Cardiac muscle cell (in vitro differentiated cells and primary cell): ENCODE measurements at places on chromosomes 16 and 17. TPM values are rescaled to one million over a fixed set of nuclear protein-coding genes. Genes with fewer than 3 reads are reported as not detected.

Gene MYH1
- not detected in 2 replicates for total RNA-seq

Gene ANKFN1
- total RNA-seq = 0.21 TPM in 1 of 2 replicates, not detected in the other

Gene RHOT2
- total RNA-seq = 251 and 305 TPM in 2 replicates

Gene CHRNE
- 0.35 and 1.5 TPM in 2 replicates for total RNA-seq

Gene MYADML2
- total RNA-seq = 12.2 and 22.8 TPM in 2 replicates

Gene KRTAP4-2
- total RNA-seq = not detected in 2 replicates

Gene DNASE1L2
- 1.1 and 1.5 TPM in 2 replicates for total RNA-seq

Gene DBF4B
- 12.2 and 26.8 TPM in 2 replicates for total RNA-seq

- no peak for DNase-seq
- H3K36me3 ChIP-seq = no peaks in the 10 kb centered on the region
- H3K4me3 ChIP-seq = no peak overlapping the region
- H3K27me3 ChIP-seq = no peaks in the 10 kb centered on the region
These were observed 67.6 kb upstream of the ANKFN1 start for GRCh38 chr17:56085576-56086267.

GRCh38 chr16:80910434-80910833 lies 96.3 kb downstream of the CMC2 start:
- no peak for DNase-seq
- no peak overlapping the region for H3K4me3 ChIP-seq
- no peak overlapping the region for H3K27ac ChIP-seq

DNA sequence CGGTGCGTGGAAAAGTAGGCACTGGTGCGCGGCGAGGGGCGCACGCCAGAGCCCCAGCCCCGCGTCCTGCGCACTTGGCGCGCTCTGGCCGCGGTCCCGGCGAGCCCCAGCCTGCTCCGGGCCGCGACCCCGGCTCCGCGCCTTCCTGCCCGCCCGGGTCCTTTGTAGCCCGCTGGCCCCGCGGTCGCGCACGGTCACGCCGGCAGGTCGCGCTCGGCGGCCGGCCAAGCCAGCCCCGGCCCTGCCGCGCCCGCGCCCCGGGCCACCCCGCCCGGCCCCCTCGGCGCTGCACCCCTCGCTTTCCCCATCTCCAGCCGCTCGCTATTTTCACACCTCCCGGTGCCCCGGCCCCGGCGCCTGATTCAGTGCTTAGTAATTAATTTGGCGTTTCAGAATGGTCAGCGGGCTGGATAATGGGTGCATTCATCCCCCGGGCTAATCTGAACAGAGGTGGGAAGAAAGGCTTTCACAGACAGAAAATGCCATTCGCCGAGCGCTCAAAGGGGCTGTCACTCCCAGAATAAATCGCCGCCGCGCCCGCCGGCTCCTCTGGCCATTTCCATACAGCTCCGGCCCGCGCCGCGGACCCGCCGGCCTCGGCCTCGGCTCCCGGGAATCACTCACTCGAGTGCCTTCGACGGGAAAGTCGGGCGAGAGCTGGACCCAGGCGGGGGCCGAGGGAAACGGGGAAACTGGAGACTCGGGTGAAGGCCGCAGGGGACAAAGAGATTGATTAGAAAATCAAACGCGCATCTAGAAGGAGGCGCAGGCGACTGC lies 17.8 kb upstream of the NTN1 start:
- DNase-seq = no peak
- H3K4me1 ChIP-seq = no peaks in the 10 kb centered on the region
- H3K4me3 ChIP-seq = peak overlapping the region; percentile 28
- no peaks in the 10 kb centered on the region for H3K36me3 ChIP-seq

DNA sequence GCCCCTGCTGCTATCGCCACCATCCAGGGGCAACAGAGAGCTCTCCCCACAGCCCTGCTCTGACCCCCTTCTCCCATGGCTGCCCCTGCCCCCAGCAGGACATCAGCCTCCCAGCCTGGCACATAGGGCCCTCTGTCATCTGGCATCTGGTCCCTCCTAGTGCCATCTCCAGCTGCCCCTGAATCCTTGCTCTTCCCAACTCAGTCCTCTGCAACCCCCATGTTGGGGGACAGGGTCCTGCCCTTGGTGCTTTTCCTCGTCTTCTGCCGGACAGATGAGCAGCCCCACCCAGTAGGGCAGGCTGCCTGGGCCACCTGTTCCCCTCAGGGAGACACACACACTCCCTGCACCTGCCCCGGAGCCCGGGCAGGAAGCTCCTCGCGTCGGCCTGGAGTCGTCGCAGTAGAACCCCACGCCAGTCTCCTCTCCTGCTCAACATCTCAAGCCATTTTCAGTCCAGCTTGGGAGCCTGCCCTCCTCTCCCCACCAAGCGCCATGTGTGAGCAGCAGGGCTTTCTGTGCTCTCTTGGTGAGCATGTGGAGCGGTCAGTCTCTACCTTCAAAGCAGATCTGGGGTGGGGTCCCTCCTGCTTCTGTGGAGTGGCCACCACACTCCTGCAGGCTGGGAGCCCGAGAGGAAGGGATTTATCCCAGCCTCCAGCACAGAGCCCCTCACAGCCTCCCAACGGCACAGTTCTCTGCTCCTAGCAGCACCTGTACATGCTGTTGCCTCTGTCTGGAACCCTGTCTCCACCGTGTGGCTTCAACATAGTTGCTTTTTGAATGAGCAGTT lies 28.2 kb downstream of the TNFRSF13B start:
- H3K4me3 ChIP-seq = no peak overlapping the region
- H3K4me1 ChIP-seq = no peaks in the 10 kb centered on the region
- DNase-seq = no peak
- H3K27me3 ChIP-seq = no peaks in the 10 kb centered on the region
- H3K36me3 ChIP-seq = no peaks in the 10 kb centered on the region

DNA sequence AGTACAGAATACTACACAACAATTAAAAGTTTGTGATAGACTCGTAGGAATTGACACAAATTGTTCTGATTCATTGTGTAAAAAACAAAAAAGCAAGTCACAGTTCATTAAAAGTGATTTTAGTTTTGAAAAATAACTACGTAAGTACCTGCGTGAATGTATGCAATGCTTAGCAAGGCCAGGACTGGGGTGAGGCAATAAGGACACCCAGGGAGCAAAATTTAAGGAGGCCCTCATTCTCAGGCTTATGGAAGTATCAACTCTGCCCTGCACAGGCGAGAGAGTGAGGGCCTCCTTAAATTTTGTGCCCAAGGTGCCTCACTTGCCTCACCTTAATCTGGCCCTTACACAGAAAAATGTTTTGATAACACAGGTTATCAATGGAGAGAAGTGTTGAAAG lies 31.4 kb downstream of the NOG start:
- H3K27ac ChIP-seq = peak overlapping the region; percentile 79
- peaks cover 23% of the 10 kb centered on the region for H3K4me1 ChIP-seq
- no peaks in the 10 kb centered on the region for H3K36me3 ChIP-seq
- no peak overlapping the region for H3K4me3 ChIP-seq
- no peaks in the 10 kb centered on the region for H3K27me3 ChIP-seq
- DNase-seq = peak; percentile 15

GRCh38 chr17:29012535-29012934 lies 6.7 kb upstream of the SEZ6 start:
- H3K4me1 ChIP-seq = no peaks in the 10 kb centered on the region
- peaks cover 1% of the 10 kb centered on the region for H3K27me3 ChIP-seq
- H3K27ac ChIP-seq = no peak overlapping the region

DNA sequence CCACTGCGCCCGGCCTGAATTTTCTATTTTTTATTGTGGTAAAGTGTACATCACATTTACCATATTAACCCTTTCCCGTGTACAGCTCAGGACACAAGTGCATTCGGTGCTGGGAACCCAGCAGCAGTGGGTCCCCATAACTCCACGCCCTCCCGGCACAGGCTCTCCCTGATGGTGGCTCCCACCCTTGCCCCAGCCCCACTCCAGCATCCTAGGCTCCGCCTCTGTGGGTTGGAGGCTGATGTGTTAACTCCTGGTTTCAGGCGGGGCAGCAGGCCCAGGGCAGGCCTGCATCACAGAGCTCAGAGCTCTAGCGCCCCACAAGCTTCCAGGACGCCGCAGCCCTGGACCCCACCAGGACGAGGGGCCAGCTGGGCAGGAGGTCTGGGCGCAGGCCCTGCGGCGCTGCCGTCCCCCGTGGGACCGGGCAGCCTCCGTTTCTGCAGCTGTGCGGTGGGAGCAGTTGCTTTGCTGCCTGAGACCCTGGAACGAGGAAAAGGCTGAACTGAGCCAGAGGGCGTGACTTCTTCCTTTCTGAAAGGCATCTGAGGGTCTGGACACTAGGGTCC lies 19.6 kb downstream of the ZFPM1 start:
- H3K4me3 ChIP-seq = no peak overlapping the region
- peak overlapping the region; percentile 29 for H3K27ac ChIP-seq
- H3K4me1 ChIP-seq = peaks cover 17% of the 10 kb centered on the region

DNA sequence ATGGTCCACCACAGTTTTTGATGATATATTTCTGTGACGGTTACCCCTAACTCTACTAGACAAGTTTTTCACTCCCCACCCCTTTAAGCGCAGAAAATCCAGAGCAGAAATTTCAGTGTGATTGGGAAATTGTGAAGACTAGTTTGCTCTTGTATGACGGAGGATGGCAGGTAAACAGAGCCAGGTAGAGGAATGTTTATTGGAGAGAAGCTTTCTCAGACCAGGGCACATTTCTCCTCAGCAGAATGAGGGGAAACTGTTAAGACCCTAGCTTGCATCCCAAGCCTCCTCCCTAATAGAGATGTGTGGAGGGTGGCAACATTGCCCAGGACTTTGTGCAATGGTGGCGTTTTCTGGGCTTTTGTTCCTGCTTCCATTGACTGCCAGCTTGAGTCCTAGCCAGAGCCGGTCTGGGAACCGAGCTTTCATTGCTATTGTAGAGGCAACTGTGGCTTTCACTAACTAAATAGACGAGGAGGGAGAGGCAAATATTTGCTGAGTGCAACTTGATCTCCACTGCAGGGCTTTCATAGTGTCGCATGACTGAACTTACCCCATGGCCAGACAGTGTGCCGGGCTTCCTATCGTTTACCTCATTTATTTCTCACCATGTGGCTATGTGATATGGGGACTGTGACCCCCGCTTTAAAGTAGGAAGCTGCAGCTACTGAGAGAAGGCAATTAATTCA lies 159.6 kb upstream of the MPHOSPH6 start:
- H3K27ac ChIP-seq = no peak overlapping the region
- H3K36me3 ChIP-seq = no peaks in the 10 kb centered on the region
- no peak overlapping the region for H3K4me3 ChIP-seq
- peaks cover 7% of the 10 kb centered on the region for H3K27me3 ChIP-seq
- no peaks in the 10 kb centered on the region for H3K4me1 ChIP-seq

- H3K4me3 ChIP-seq = no peak overlapping the region
- peak; percentile 61 for DNase-seq
- H3K27me3 ChIP-seq = no peaks in the 10 kb centered on the region
- peak overlapping the region; percentile 47 for H3K27ac ChIP-seq
These were observed 83.9 kb downstream of the HIC1 start for GRCh38 chr17:2138761-2139160.

DNA sequence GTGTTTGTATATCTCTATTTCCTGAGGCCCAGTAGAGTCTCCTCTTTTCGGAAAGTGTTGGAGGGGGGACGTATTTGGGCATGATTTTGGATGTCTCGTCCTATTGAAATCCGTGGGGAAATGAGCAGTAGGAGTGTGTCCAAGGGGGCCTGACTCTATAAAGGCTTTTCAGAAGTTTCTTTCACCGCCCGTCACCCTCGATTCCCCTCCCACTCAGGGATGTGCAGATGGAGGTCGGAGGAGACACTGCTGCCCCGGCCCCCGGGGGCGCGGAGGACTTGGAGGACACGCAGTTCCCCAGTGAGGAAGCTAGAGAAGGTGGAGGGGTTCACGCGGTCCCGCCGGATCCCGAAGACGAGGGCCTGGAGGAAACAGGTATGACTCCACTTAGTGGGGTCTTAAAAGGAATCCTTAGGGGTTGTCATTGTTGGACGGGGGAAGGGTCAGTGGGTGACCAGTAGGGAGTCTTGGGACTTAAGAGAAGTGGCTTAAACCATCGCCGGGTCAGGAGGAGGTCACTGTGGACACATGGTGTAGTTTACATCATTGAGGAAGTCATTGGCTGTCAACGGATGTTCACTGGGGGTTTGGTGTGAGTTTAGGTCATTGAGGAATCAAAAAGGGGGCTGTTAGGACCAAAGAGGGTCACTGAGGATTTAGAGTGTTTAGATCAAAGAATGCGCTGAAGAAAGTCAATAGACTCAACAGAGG lies 424 bp downstream of the MON1B start:
- DNase-seq = peak; percentile 13
- peaks cover 8% of the 10 kb centered on the region for H3K36me3 ChIP-seq
- no peaks in the 10 kb centered on the region for H3K27me3 ChIP-seq

DNA sequence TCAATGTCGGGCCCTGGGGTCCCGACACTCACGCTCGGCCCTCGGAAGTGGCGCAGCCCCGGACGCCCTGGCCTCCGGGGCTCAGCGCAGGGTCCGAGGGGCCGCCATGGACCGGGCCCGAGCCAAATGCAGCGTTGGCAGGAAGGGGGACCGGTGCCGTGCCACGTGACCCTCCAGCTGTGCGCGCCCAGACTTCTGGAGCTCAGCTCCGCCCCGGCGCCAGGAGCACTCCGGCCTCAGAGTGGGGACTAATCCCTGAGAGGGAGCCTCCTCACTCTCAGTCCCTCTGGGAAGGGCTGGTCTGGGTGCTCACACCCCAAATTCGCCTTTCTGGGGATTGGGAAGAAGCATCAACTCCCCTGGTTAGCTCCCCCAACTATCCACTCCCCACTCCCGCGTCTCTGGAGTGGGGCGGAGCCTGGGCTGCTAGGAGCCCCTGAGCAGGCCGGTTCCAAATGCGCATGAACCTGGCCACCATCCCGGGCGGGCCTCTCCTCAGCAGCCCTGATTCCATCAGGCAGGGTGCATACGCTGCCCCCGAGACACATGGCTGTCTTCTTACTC lies at the start of gene B3GNT9:
TSS of gene B3GNT9 (minus strand) at position 166 of the 564 bp plus-strand sequence. CDS start 513 bp downstream, outside the sequence.
- peak; percentile 72 for DNase-seq
- peak within 1 kb of the TSS; percentile 5 for H3K27ac ChIP-seq
- peak within 1 kb of the TSS; percentile 47 for H3K4me3 ChIP-seq
- H3K4me1 ChIP-seq = no peaks in the 10 kb centered on the region
- H3K27me3 ChIP-seq = peaks cover 43% of the 10 kb centered on the region

DNA sequence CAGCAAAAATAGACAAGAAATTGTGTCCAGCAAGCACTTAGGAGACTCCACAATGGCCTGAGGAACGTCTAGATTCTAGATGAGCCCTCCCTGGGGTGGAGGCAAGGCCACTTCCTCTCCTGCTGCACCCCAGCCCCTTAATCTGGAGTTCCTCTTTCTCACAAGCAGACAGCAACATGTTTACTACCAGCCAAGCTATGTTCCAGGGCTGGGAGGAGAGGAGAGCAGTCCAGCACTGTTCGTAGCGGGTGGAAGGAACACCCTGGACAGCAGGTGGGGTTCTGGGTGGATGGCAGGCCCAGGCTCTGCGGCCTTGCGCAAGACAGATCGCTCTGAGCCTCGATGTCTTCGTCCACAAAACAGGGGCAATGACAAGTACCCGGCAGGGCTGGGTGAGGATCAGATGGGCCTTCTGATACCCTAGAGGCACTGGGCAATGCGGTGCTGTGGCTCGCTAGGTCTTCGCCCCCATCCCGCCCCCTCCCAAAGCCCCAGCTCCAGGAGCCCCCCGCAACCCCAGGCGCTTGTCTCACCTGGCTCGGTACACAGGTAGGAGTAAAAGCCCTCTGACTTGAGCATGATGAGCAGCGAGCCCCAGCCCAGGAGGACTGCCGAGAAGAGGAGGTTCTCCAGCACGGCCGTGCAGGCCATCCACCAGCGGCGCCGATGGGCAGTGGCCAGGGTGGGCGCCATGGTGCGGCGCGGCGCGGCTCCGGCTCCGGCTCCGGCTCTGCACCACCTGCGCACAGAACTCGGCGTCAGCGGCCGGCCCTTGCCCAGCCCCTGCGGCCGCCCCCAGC lies 1.3 kb downstream of the SLC43A2 start:
- no peaks in the 10 kb centered on the region for H3K27me3 ChIP-seq
- peak overlapping the region; percentile 63 for H3K4me3 ChIP-seq
- no peaks in the 10 kb centered on the region for H3K36me3 ChIP-seq
- no peak for DNase-seq
- H3K4me1 ChIP-seq = no peaks in the 10 kb centered on the region
- H3K27ac ChIP-seq = no peak overlapping the region

GRCh38 chr16:85326794-85327181 lies 214.5 kb upstream of the CIBAR2 start:
- no peak for DNase-seq
- no peak overlapping the region for H3K27ac ChIP-seq
- H3K4me1 ChIP-seq = peaks cover 35% of the 10 kb centered on the region
- H3K27me3 ChIP-seq = no peaks in the 10 kb centered on the region
- H3K36me3 ChIP-seq = no peaks in the 10 kb centered on the region
